CD4-positive, alpha-beta T cell treated with Interleukin-6 for 4 hours (primary cell): ENCODE measurements at places on chromosomes 16 and 17.

- DNase-seq: no peak
Measured at GRCh38 chr17:47230864-47231263, 21.7 kb downstream of the MYL4 start.

- DNase-seq: no peak
Measured at GRCh38 chr17:32596628-32597027, 109.8 kb downstream of the CDK5R1 start.

GRCh38 chr17:9361188-9361955, 214.2 kb downstream of the STX8 start:
- DNase-seq: no peak

GRCh38 chr17:17818088-17818526, 18.7 kb downstream of the SREBF1 start:
- no peak for DNase-seq

- no peak for DNase-seq
Measured at GRCh38 chr17:74994440-74994839, 7.0 kb downstream of the CDR2L start.

DNA sequence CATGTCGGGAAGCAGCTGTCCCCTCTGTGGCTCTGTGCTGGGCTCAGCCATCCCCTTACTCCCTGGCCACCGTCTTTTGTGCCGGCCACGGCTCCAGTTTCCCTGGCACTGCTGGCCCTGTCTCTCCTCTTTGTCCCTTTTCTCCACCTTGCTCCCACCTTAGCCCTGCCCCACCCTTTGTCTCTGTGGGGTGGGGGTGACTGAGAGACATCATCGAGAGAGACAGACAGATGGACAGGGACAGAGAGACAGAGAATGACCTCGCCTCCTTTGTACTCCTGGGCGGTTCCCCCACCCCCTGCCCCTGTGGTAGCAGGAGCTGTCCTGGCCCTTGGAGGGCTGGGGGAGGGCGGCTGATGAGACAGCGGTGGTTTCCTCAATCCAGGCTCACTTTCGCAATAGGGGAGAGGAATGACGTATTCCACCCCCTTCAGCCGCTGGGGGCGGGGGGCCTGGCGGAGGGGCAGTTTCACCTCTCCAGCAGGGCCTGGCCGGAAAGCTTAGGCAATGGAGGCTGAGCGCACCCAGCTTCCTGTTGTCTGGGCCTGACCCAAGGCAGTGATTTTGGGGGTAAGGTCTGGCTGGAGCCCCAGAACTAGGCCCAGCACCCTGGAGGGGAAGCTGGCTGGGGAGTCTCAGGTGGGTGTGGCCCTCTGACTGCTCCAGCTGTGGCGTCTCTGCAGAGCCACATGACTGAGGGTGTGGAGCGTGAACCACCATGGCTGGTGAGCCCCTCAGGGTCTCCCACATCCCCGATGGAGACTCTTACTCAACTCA, 7.3 kb downstream of the FMNL1 start:
- peak; percentile 83 for DNase-seq

DNA sequence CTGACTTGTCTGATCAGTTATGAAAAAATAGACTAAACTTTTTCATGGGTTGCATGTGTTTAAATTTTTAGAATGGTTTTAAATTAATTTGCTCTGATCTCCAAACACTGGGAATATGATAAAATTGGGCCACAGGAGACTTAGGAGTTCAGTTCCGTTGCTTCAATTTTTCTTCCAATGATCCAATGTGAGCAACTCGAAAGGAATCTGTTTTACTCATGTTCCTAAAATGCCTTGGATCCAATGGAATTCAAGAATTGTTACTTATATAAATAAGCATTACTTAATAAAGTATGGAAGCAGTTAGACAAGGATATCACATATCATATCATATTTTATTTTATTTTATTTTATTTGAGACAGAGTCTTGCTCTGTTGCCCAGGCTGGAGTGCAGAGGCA, 56.0 kb upstream of the NACA2 start:
- DNase-seq: no peak

- no peak for DNase-seq
Measured at GRCh38 chr16:75971334-75971733, 245.0 kb upstream of the CPHXL start.

GRCh38 chr16:20175358-20175757, 101.7 kb upstream of the GPR139 start:
- DNase-seq: no peak

DNA sequence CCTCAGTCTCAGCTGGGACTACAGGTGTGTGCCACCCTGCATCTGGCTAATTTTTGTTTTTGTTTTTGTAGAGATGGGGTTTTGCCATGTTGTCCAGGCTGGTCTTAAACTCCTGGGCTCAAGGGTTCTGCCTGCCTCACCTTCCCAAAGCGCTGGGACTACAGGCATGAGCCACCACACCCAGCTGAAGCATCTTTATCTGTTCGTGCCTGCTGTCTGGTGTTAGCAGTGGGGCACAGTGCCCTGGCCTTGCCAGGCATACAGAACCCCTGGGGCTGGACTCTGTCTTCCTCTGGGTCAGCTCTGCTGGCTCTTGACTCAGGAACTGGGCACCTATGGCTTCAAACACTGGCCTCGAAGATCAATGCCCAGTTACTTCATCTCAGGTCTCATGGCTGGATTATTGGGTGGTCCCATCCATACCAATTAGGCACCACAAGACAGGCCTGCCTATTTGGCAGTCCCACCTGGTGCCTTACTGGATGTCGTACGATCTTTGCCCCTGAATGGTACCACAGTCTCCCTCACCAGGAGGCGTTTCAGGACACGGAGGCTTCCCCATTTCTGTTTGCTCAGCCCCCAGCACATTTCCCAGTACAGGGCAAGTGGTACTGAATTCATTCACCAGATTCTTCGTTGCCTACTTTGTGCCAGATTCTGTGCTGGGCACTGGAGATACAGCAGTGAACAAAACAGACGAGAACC, 99.3 kb downstream of the RAB11FIP4 start:
- no peak for DNase-seq
